ENCODE measurements at places on chromosomes 3 and 15.

- no peak for DNase-seq
These were observed 172.0 kb downstream of the STT3B start for GRCh38 chr3:31704591-31705179.

DNA sequence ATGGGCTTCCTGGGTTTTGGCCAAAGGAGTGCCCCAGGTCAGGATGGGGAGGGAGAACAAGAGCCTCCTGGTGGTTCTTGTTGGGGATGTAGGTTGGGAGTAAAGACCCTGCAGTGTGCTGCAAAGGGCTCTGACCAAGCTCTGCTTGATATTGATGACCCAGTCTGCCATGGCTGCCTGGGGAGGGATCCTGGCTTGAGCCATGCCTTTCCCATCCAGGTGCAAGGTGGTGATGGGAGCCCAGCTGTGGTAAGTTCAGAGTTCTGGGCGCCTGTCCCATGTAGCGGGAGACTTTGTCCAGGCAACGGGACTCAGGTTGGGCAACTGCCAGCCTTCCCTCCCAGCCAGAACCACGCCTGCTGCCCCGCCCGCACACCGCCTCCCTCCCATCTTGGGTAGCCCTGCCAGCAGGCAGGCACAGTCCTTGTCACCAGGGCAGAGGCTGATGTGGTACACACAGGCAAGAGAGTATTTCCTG, 2.6 kb downstream of the GNAI2 start:
- DNase-seq = no peak

DNA sequence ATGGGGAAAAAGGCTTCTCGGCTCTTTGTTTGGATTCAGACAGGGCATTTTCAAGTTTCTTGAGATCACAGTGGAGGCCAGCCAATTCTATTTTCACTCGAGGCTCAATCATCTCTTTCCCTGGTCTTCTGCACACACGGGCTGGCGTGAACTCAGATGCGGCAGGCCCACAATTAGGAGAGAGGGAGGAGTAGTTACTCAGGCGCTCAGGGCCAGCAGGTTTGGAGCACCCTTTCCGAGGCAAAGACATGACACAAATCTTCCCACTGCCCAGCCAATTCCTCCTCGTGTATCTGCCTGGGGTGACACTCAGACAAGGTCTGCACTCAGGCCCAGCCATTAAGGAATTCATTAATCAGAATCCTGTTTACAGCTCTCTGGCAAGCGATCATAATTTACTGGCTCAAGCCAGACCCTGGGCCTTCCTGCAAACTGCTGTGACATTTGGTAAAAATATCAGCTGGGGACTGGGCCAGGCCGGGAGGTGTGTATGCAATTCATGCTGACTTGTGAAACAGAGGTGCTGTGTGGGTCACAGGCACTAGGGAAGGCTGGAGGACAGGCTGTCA, 68.1 kb upstream of the TLE3 start:
- DNase-seq = no peak

- DNase-seq = no peak
These were observed 15.4 kb upstream of the ABHD10 start for GRCh38 chr3:111963424-111963823.

Measured in NCI-H1417 treated with DMSO at 0.1 percent for 48 hours (cell line).